Fibroblast of skin of left biceps (primary cell): ENCODE measurements at places on chromosomes 11 and 22.

GRCh38 chr11:134474070-134474860, 62.2 kb upstream of the B3GAT1 start:
- no peak for DNase-seq

DNA sequence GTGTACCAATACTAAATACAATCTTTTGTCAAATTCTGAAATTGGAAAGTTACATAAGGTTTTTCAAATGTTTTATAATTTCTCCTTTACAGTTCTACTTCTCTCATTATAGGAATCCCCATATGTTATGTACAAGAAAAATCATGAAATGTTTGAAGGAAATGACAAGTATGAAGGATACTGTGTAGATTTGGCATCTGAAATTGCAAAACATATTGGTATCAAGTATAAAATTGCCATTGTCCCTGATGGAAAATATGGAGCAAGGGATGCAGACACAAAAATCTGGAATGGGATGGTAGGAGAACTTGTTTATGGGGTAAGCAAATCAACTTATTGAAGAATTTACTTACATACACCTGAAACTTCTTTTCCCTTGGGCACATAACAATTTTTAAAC, 103.4 kb downstream of the MSANTD4 start:
- DNase-seq: no peak

GRCh38 chr22:26461188-26461810, 22.3 kb downstream of the HPS4 start:
- no peak for DNase-seq

- DNase-seq: no peak
Measured at GRCh38 chr11:44940404-44940803, 10.3 kb downstream of the TP53I11 start.

- no peak for DNase-seq
Measured at GRCh38 chr11:13042873-13043342, 33.8 kb downstream of the RASSF10 start.

DNA sequence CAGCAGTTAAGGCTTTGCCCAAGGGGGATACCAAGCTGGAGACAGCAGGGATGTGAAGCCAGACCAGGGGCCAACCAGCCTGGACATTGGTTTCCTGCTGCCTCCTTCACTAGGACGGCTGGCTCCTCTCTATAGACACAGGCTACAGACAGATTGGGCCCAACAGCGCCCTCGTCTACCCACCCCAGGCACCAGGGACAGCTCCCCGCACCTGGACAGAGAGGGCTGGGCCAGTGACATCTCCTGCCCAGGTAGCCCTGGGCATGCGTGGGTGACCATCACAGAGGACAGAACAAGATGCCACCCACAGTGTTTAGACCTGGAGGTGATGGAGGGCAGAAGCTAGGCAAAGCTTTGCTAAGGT, 1.2 kb downstream of the DKK3 start:
- DNase-seq: no peak

DNA sequence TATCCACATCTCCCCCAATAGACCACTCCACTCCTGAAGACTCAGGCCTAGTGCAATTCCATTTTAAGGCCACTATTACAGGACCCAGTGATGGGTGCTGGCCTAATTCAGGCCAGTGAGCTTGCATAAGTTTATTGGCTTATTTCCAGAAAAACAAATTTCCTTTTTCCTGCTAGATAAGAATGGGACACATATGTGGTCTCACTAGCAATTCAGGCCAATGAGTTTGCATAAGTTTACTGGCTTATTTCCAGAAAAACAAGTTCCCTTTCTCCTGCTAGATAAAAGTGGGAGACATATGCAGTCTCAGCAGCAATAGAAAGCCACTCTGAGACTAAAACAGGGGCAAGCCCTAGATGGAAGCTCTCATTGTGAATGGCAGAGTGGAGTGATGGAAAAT, 22.4 kb downstream of the ADM start:
- DNase-seq: no peak

- DNase-seq: no peak
Measured at GRCh38 chr11:129259931-129260348, 67.8 kb upstream of the ARHGAP32 start.

DNA sequence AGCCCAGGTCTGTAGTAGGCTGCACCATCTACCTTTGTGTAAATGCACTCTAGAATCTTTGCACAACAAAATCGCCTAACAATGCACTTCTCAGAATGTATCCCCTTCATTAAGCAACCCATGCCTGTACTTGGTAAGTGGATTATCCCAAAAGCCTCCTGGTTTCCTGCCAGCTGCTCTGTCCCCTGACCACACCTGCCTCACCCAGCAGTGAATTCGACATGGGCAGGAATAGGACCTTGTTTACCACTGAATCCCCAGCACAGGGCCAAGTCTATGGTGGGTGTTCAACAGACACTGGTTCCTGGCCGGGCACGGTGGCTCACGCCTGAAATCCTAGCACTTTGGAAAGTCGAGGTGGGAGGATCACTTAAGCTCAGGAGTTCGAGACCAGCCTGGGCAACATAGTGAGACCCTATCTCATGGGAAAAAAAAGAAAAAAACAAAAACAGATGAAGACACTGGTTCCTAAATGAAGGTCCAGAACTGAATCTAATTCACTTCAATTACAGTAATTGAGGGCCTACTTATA, 5.1 kb upstream of the SYCE3 start:
- DNase-seq: no peak

DNA sequence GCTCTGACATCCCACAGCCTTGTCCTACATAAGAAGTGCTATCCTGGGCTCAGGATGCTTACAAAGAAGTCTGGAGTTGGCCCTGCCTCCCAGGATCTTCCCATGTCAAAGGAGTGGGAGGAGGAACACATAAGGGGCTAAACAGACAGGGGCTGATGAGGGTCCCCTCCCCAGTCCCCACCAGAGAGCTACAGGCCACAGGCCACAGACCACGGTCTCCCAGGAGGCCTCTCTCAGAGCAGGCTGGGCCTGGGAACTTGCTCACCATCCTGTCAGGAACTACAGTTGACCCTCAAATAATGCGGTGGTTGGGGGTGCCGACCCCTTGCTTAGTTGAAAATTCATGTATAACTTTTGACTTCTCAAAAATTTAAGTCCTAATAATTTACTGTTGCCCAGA, 315.5 kb downstream of the NTM start:
- DNase-seq: no peak

DNA sequence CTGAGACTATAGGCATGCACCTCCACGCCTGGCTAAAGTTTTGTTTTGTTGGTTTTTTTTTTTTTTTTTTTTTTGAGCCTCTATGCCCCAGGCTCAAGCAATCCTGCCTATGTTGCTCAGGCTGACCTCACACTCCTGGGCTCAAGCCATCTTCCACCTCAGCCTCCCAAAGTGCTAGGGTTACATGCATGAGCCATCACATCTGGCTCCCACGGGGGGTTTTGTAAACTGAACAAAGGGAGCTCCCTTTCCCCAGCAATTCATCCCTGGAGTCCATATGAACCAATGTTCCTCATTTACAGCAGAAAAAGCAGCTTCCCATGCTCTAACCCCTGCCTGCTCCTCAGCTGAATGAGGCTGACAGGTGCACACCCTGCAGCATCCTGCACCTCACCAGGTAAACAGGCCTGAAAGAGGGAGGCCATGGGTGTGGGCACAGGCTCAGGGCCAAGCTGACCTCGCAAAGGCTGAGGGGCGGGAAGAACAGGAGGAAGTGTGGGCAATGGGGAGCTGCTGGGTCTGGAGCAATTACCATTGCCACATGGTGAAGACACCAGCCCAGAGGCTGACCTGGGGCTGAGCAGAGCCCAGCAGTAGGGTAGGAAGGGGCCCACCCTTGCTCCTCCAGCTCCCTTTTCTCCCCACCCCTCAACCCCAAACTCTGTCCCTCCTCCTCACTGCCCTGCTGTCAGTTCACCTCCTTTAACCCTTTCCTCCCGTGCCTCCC, 58.2 kb downstream of the RBX1 start:
- DNase-seq: no peak

GRCh38 chr11:78318321-78319114, 99.1 kb downstream of the GAB2 start:
- no peak for DNase-seq

- no peak for DNase-seq
Measured at GRCh38 chr11:28223994-28224393, 115.8 kb downstream of the METTL15 start.

GRCh38 chr11:9396752-9397151, 12.3 kb downstream of the IPO7 start:
- no peak for DNase-seq

- DNase-seq: no peak
Measured at GRCh38 chr11:74347381-74347780, 35.9 kb upstream of the P4HA3 start.

GRCh38 chr11:76041208-76041607, 165.1 kb downstream of the WNT11 start:
- DNase-seq: no peak

GRCh38 chr22:38214302-38215056, 12.7 kb downstream of the MAFF start:
- DNase-seq: no peak

DNA sequence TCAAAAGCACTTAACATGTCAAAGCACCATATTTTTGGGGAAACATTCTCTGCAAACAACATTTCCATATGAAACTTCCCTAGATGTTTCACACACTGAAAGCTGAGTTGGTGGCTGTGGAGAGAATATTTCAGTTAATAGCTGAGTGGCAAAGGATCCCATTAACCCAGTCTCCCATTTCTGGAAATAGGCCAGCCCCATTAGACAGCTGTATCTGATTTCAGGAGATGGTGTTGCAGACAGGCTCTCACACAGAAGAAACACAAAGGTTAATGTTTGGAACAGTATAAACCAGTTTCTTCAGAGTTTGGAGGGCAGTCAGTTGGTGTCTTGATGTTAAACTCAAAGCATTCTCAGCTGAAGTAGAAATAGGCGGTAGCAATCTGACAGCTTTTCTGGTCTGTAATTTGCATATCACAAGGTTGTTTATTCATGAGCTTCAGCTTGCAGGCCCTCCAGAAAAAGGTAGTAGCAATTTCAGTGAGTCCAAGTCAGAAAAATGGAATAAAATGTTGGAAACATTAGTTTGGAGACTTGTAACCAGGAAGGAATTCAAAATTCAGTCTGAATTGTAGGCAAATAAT, 15.5 kb upstream of the ZBTB44 start:
- DNase-seq: no peak

DNA sequence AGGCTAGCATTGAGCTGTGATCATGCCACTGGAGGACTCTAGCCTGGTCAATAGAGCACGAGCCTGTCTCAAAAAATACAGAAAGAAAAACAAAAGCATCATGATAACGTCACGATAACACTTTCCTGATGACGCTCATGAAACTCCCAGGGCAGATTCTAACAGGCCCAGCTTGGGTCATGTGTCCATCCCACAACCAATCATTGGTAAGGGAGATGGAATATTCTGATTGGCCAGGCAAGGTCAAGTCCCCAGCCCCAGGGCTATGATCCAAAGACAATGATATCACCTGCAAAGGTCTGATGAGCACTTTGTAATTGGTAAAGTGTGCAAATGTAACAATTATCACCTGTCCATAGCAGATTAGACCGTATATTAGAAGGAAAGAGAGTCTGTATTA, 21.5 kb upstream of the DDX6 start:
- no peak for DNase-seq

DNA sequence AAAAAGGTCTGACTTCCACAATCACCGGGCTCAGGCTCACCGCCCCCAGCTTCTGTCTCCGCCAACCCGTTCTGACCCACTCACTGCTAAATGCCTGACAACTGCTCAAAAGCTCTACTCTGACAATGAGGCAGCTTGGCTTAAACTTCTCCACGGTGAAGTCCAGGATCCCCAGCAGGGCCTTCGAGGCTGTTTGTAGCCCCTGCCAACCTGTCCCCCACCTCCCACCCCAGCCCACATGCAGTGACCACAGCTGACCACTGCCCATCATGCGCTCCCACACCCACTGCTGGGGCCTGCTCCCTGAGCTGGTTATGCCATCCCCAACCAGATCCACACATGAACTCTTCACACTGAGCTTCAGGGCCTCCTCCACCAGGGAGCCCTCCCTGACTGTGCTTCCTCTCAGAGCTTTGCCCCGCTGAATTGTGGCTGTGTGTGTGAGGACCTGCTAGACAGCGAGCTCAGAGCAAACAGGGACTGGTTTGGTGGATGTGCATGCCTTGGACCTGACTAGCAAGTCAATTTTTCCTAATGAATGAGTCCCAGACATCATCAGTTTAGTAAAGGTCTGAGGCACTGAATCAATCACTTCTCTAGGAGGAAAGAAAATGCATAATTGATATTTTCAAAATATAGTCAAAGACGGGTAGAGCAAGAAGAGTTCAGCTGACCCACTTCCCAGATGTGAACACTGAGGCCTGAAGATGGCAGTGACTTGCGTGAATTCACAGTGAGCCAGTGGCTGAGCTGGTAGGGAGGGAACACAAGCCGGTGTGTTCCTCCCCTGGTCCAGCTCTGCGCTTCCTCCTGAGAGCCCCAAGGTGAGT, 7.7 kb downstream of the LRRC32 start:
- DNase-seq: no peak

GRCh38 chr22:47369431-47370015, 607.1 kb downstream of the TBC1D22A start:
- DNase-seq: no peak

DNA sequence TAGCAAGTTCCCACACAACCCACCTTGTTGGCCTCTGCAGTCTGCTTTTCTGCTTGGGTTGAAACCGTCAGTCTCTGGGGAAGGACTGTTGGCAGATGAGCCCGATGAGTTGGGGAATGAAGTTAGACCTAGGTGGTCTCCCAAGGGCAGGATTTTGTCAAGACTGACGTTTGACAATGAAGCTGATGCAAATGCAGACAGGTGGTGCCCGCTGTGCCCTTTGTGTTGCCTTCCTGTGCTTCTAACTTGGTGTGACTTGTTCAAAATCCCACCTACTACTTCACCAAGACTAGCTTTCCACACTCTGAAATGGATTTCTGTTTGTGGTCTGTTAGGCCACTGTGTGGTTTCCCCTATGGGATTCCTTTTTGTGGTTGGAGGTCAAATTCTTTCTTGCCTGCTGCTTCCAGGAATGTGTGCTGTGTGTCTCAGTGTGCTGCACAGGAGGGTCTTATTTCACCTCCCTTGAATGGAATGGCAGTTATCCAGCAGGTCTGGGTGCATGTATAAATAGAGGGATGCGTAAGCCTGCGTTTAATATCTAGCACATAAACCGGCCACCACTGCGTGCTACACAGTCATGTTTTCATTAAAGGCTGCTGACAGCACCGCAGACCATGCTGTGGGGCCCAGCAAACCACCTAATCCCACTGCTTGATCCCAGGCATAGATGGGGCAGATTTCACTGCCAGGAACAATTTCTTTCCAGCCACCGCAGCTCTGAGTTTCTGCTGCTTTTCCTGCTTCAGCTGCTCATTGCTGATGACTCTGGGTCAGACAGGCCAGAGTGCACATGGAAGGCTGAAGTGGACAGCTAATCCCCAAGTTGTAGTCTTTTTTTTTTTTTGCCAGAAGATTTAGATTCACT, 44.8 kb downstream of the ADAMTS8 start:
- peak; percentile 99 for DNase-seq

GRCh38 chr11:365831-366230, 3.5 kb upstream of the B4GALNT4 start:
- no peak for DNase-seq

- no peak for DNase-seq
Measured at GRCh38 chr11:3130269-3131071, 34.6 kb downstream of the OSBPL5 start.
